ENCODE measurements at places on chromosomes 2 and 18.

DNA sequence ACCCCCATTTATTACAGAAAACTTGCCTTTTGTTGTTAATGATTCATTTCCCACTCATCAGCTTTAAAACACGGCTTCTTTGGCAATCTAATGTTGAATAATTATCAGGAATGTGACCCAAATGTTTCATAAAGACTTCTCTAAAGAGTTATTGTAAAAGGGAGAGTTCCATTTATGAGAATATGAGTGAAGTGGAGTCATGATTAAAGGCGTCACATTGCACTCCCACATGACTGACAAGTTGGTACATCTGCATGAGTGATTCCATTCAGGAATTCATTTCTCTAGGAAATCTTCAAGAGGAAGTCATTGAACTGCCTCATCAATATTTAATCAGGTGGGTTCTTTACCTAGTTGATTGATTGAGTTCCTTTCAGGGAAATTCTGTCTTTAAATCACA is 184.8 kb downstream of the LNPK start:
- DNase-seq, result no peak

- no peak for DNase-seq
Observed at GRCh38 chr2:173957517-173957916, 7.7 kb downstream of the SP3 start.

DNA sequence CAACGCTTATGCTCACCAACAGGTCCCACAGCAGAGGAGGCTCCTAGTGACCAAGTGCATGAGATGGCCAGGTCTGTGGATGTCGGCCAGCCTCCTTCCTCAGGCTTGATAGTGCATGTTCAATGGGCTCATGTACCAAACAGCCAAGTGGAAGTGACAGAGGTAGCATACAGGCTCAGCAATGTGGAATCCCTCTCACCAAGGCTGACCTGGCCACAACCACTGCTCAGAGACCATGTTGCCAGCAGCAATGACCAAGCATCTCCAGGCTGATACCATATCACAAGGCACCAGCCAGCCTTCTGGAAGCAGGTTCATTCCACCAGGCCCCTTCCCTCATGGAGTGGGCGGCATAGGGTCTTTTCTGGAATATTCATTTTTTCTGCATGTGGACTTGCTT is 61.5 kb downstream of the REEP1 start:
- DNase-seq, result no peak

DNA sequence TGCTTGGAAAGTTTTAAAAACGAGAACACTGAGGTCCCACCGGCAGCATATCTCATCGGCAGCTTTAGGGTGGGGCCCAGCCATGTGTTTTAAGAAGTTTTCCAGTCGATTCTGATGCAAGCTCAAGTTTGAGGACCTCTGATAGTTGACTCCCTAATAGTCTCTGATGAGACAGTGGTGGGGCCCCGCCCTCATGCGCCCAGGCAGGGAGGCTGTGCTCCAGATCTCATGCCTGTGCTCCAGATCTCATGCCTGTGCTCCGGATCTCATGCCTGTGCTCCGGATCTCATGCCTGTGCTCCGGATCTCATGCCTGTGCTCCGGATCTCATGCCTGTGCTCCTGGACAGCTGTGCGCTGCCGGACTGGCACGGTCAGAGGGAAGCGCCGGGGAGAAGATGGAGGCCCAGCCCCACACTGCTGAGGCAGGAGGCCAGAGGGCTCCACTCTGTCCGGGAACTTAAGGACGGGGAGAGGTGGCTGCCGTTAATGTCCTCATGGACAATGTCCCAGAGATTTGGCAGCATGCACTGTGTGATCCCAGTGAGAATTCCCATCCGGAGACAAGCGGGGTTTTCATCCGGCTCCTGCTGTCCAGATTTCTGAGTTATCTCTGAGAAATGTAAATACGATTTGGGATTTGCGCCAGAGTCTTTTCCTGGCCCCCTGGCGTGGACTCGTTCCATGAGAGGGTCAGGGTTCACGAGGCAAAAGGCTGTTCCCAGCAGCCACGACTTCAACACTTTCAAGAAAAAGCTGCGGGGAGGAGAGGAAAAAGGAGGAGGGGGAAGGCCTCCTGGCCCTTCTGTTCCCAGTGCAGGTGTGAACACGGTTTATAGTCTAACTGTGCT is 9.4 kb upstream of the COLEC11 start:
- DNase-seq, result no peak

GRCh38 chr2:198465970-198466369 is 661.6 kb downstream of the PLCL1 start:
- DNase-seq, result no peak

DNA sequence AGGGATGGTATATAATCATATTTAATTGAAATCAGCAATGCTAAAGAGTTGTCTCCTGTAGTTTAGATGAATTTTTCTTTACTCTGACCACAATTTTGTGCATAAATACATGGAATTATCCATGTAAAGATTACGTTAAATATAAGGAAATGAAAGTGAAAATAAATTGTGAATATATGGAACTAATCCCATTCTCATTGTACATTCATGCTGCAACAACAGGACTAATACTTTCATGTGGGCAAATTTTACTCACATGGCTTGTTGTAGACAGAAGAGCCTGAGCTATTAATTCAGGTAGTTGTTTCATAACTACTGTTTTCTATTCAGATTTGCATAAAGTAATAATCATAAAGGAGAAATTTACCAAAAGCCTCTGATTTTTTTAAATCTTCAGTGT is 357.8 kb downstream of the ARHGAP15 start:
- DNase-seq, result no peak

- DNase-seq, result no peak
Observed at GRCh38 chr2:230230496-230231200, 5.1 kb downstream of the SP140 start.

DNA sequence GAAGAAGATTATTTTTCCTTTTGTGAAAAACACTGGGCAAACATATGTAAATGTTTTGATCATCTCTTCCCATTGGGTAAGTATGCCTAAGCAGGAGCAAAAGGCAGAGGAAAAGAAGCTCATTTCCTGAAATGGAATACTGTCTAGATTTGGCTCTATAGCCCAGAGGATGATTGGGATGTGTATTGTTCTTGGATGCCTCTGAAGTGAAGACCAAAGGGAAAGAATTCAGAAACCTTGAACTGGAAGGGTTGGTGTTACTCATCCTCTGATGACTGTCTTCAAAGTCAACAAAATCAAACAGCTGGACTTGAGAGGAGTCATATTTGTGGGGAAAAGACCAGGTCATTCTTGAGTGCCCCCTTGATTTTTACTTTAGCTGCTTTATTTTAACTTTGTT is 112.6 kb upstream of the NT5C1B start:
- DNase-seq, result no peak

- DNase-seq, result no peak
Observed at GRCh38 chr18:80046961-80047541, 12.8 kb downstream of the RBFA start.

GRCh38 chr18:46281185-46282176 is 177.3 kb downstream of the HAUS1 start:
- DNase-seq, result no peak

GRCh38 chr2:227509824-227510619 is 38.1 kb downstream of the AGFG1 start:
- no peak for DNase-seq

DNA sequence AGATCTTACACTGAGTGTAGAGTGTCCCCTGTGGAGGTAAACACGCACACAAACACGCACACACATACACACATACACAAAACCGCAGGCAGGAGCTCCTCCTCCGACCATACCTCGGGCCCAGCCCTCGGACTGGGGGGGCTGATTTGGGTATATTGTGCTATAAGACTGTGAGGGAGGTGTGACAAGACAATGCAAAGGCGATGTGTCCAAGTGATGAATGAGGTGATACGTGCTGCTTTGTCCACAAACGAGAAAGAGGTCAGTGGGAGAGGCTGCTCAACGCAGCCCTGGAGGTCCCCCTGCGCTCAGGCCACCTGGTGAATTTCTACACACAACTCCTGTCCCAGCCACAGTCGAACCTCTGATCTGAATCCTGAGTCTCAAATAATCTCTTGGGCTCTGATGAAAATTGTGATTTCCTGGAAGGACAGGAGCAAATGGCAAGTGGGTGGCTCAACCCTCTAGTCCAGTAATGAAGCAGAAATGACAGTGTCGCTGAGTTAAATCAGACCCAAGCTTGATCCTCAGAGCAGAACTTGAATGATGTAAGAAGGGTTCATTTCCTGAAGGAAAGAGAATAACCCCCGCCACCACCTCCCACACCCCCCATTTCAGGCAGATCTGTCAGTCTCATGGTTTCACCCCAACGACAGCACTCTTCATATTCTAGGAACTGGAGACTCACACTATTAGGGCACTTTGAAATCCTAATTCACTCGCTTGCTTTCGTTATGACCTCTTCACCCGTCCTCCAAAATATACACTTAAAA is 48.9 kb upstream of the ASXL2 start:
- no peak for DNase-seq

- no peak for DNase-seq
Observed at GRCh38 chr2:177533253-177533652, 140.7 kb downstream of the AGPS start.

- no peak for DNase-seq
Observed at GRCh38 chr2:236587861-236588815, 18.5 kb downstream of the ACKR3 start.

GRCh38 chr2:110716959-110717645 is 15.3 kb upstream of the ACOXL start:
- DNase-seq, result no peak
